ENCODE measurements at places on chromosomes 3 and 15.

DNA sequence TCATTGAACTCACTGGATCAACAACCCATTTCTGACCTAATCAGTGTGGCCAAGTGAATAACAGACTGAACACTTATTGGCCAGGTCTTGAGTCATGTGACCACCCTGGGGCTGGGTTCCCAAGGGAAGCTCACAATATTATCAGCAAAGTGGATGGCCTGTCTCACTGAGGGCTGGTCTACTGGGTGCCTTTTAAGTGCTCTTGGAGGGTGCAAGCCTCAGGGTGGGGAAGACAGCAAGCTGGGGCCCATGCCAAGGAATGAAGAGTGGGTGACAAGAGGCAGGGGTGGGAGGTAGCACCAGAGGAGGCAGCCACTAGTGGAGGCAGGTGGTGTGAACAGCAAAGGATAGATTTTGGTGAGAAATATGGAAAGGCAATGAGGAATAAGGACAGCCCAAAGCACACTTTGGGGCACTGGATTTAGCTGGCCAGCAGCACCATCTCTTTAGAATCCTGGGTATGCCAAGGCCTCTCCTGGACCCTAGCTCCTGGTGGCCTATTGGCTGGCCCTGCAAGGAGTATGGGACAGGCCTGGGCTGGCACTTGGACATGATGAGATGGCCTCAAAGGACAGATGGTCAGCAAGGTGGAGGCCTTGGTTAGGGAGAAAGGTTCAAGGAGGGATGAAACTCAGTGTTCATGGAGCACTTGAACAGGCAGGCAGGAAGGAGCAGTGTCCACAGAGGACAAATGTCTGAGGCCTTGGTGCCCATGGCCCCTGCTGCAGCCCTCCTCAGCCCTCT, 34.2 kb downstream of the HMCES start:
- peak; percentile 25 for DNase-seq

- peak; percentile 50 for DNase-seq
Measured at GRCh38 chr15:80242132-80242769, 9.8 kb downstream of the CTXND1 start.

DNA sequence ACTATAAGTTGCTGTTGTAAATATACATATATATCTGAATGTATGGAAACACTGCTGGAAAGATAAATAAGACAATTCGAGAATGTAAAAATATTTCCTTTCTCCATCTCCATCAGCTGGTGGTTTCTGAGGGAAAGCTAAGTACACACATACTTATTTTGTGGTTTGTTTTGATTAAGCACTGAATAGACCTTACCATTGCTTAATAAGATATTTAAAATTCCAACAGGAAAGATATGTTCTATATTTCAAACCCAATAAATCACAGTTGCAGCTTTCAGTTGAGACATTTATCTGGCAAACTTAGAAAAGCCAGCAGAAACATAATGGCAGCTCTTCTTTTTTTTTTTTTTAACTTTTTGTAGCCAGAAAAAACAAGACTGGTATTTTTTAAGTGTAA, 160.4 kb downstream of the VGLL3 start:
- no peak for DNase-seq

DNA sequence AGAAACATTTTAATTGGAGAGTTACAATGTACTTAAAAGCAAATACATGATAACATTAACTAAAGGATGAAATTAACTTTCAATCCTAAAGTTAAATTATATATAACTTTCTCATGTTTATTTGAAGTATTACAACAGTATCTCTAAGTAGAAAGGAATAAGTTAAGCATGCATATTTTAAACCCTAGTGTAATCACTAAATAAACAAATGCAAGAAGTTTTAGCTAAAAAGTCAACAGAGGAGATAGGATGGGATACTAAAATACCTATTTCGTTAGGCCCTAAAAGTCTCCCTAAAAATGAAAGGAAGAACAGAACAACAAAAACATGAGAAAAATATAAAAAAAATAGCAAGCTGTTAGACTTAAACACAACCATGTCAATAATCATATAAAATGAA, 361.3 kb upstream of the THBS1 start:
- no peak for DNase-seq

DNA sequence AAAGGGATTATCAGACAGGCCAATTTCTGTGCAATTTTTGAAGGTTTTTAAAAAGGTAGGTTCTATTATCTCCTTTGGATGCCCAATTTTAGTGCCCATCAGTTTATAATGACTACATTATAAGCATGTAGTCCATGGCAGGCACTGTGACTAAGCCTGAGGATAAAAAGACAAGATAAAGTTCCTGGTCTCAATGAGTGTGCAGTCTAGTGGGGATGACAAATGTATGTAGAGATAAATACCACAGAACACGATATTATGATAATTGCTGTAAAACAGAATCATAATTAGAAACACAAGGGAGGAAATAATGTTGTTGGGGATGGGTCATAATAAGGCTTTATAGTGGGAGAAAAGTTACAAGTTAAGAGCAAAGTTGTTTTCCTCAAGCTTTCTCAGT, 163.1 kb downstream of the ZNF385D start:
- no peak for DNase-seq

- DNase-seq = no peak
Measured at GRCh38 chr15:56736881-56737707, 3.8 kb upstream of the ZNF280D start.

DNA sequence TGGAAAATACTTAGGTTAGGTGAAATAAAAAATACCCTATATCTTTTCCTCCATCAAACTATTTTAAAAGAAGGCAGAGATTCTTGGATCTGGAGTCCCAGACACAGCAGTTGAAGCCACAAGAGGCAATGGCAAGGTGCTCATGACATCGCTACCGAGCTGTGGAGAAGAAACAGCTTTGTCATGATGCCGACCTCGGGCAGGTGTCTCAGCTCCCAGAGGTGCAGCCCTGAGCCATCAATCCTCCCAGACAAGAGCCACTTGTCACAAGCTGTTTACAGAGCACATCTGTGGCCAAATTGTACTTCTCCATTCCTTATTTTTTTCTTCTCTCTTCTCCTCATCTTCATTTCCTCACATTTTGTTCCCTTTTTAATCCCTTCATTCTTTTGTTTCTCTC, 50.8 kb downstream of the GPR176 start:
- no peak for DNase-seq

DNA sequence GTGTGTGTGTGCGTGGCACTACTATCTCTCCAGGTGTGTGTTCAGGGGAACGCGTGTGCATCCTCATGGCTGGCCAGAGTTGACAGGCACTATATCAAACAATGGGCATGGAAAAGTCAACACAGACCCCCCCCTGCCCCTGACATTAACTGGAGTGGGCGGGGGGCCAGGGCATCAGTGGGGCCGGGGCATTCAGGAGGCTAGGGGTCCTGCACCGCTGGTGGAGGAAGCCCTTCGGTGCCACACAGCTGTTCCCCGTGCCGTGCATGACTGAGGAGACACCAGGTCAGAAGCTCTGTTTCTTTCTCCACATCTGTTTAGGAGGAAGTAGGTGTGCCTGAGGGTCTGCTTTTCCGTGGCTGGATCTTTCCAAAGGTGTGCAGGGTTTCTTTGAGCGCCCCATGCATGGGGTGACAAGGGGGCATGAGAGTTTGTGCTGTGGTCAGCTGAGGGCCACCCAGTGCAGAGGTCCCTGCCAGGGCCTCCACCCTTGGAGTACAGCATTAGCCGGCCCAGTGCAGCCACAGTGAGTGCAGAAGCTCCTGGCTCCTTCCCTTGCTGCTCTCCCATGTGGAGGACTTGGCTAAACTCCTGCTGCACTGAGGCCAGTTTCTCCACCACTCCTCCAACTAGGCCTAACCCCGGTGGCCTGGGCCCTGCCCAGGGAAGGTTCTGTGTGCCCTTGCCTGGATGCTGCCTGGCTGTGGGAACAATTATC, 7.5 kb downstream of the C3orf22 start:
- peak; percentile 3 for DNase-seq

DNA sequence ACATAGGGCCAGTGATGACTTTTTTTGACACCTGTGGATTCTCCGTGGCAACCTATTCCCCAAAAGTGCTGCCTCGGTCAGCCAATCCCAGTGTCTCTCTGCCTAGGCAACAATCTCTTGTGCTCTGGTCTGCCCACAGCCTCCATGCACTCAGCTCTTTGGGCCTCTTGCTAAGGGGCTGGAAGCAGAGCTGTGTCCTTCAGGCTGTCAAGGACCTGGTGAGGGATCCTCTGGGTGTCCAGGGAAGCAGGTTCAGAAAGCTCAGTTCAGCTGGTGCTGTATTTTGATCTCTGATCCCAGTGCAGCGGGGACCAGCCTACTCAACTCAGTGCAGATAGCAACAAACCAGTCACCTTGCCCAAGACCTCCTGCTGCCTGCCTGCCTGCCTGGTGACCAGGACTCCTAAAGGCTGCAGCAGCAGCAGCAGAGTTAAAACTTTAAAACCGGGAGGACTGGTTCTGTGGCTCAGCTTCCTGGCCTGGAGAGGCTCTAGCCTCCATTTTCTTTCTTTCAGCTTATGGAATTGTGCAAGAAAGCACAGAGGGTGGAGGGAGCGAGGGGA, 6.2 kb downstream of the PAK6 start:
- DNase-seq = peak; percentile 4

- no peak for DNase-seq
Measured at GRCh38 chr3:130895690-130896488, 2.0 kb downstream of the ATP2C1 start.

GRCh38 chr15:73934281-73934680, 8.0 kb downstream of the LOXL1 start:
- DNase-seq = no peak

DNA sequence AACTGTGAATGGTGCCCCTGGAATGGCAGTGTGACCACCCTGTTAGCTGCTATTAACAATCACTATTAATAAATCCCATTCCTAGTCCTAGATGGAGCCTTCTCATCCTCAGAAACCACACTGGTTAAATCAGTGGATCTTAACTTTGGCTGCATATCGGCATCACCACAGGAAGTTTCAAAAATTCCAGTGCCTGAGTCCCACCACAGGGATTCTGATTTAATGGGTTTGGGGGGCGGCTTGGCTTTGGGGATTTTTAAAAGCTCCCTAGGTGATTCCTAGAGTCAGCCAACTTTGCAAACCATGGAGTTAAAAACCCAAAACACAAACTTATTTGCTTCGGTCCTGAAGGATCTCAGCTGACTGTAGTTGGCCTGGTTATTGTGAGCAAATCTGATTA, 3.1 kb downstream of the FAM107A start:
- DNase-seq = no peak

DNA sequence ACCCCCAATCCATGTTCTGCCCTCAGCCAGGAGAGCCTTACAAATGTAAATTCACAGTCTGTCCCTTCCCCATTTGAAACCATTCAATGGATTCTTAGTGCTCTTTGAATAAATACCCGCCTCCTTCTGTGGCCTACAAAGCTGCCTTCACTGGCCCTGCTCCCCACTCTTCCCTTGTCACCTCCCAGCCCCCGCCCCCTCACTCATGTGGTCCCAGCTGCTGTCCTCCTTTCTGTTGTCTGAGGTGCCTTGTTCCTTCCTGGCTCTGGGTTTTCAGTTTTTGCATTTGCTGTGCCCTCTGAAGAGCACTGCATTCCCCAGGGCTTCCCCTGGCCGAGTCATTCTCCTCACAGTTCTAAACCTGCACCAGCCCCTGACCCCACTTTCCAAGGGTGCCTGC, 3.2 kb downstream of the EFCAB12 start:
- no peak for DNase-seq

GRCh38 chr15:78772738-78773137, 38.5 kb downstream of the ADAMTS7 start:
- no peak for DNase-seq

GRCh38 chr15:56640127-56640526, 93.2 kb downstream of the ZNF280D start:
- DNase-seq = no peak

DNA sequence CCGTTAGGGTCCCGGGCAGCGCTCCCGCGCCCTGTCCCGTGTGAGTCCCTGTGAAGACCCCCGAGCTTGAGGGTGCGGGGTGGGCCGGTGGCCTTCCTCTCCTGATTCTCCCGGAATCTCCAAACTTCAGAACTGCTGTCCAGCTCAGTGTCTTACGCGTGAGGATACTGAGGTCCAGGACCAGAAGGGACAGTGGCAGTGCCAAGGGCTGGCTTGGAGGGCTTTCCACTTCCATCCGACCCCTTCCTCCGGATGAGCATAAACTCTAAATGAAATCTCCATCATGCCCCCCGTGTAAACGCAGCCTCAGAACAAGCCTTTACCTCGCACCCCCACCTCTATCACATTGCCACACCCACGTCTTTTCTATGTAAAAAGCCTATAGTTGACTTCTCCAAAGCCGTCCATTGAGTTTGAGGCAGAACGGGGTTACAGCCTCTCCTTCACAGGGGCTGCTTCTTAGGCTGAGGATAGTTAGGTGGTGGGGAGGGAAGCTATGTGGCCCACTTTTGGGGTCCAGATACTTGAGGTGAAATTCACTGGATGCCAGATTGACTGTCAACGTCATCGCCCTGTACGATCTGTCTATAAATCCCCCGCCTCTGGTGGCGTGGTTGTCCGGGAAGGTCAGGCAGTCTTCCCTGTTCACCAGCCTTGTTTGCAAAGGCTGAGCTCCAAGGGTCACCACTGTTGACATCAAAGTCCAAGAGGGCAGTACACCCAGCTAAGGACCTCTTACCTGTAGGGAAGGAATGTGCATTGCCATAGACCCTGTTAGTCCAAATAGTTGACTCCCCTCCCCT, 1.1 kb downstream of the EDEM1 start:
- DNase-seq = no peak

DNA sequence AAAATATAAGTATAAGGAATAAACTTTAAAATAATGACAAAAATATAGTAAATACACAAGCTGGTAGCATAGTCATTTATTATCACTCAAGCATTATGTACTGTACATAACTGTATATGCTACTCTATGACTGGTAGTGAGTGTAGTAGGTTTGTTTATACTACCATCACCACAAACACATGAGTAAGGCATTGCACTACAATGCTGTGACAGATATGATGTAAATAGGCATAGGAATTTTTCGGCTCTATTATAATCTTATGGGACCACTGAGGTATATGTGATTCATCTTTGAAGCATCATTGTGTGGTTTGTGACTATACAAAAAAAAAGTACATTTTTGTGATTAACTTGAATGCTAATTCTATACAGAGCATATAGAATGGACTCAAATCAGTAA, 35.3 kb upstream of the FBN1 start:
- no peak for DNase-seq

GRCh38 chr3:25428789-25429335, 799 bp downstream of the RARB start:
- DNase-seq = no peak

GRCh38 chr3:138349926-138350665, 1.7 kb downstream of the MRAS start:
- DNase-seq = no peak

- DNase-seq = no peak
Measured at GRCh38 chr3:17157713-17158112, 273.0 kb downstream of the PLCL2 start.

DNA sequence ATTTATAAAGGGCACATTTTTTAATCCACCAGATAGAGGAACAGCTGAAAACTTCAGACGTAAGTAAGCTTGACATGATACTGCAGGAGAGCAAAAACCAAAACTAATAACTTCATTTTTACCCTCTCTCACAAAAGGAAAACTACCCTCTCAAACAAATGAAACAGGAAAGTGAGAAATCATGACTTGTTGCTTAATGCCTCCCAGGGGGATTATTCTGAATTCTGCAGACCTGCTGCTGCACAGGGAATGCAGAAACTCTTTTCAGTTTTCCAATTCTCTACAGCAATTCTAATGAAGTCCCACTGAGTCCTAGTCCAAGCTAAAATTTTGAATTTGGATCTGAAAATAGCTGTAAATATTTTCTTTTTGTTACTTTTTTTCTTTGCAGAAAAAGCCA, 637.1 kb upstream of the CCDC54 start:
- DNase-seq = no peak

- no peak for DNase-seq
Measured at GRCh38 chr3:89859757-89860156, 752.3 kb downstream of the EPHA3 start.

GRCh38 chr3:67312155-67312554, 314.0 kb downstream of the KBTBD8 start:
- DNase-seq = no peak

GRCh38 chr3:46477756-46478155, 13.1 kb upstream of the LTF start:
- no peak for DNase-seq

All from WERI-Rb-1 (cell line).